ENCODE measurements at places on chromosomes 5 and 9. TPM values are rescaled to one million over a fixed set of nuclear protein-coding genes. Genes with fewer than 3 reads are reported as not detected.

The SPAAR gene
- total RNA-seq, result 0.16 TPM

The FAM120AOS gene
- 28.8 TPM for total RNA-seq

The BSPRY gene
- total RNA-seq, result 37.6 TPM

The C9orf50 gene
- not detected for total RNA-seq

The CDKN2B gene
- total RNA-seq, result 75.6 TPM

All from esophagus mucosa (tissue), 1 donor.